AG09319 (cell line): ENCODE measurements at places on chromosomes 4 and X.
A peak's percentile ranks its signal among the peaks of the same experiment; 100 is the strongest.

DNA sequence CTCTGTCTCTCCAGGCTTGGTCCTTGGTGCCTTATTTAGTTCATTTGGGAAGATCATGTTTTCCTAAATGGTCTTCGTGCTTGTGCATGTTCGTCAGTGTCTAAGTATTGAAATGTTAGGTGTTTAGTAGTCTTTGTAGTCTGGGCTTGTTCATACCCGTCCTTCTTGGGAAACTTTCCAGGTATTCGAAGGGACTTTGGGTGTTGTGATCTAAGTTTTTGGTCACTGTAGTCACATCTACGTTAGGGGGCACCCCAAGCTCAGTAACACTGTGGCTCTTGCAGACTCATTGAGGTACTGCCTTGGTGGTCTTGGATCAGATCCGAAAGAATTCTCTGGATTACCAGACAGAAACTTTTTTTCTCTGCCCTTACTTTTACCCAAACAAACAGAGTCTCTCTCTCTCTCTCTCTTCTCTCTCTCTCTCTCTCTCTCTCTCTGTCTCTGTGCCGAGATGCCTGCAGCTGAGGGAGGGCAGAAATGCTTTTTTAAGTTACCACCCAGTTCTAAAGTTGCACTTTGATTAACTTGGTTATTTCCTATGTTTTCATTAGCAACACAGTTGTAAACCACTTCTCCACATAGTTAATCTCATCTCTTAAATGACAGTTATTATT lies 67.6 kb upstream of the SLC7A3 start:
- peak; percentile 8 for DNase-seq

GRCh38 chr4:1939664-1940509 lies 68.7 kb downstream of the NSD2 start:
- peak; percentile 31 for DNase-seq

- no peak for DNase-seq
These were observed 65.7 kb upstream of the PAGE1 start for GRCh38 chrX:49761481-49761880.

DNA sequence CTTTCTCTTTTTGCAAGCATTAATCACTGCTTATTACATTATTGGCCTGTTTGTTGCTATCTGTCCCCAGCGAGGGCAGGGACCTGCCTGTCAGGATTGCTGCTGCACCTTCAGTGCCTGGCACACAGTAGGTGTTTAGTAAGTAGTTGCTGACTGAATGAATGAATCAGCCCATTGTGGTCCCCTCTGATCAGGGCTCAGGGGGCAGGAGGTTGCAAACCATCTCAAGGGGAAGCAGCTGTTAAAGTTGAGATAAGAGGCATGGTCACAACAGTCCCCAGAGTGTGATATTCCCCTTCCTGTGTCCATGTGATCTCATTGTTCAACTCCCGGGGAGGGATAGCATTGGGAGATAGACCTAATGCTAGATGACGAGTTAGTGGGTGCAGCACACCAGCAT lies 85.4 kb downstream of the WFS1 start:
- DNase-seq, result no peak
